ENCODE measurements at places on chromosomes 5 and 9. TPM values are rescaled to one million over a fixed set of nuclear protein-coding genes. Genes with fewer than 3 reads are reported as not detected.

The FBP2 gene
- not detected for total RNA-seq

The GRIA1 gene
- not detected for total RNA-seq

The PDGFRB gene
- total RNA-seq, result 1.3 TPM

The PLPP7 gene
- 6.3 TPM for total RNA-seq

The PPP3R2 gene
- not detected for total RNA-seq

The PDCD1LG2 gene
- total RNA-seq, result 9.6 TPM

The ODF2 gene
- 26.9 TPM for total RNA-seq

The ANKRD34B gene
- total RNA-seq, result not detected

The CORO2A gene
- 5.6 TPM for total RNA-seq

The ARL15 gene
- total RNA-seq, result 18.6 TPM

Measured in melanocyte of skin (primary cell).